ENCODE measurements at places on chromosomes 2 and 18.

DNA sequence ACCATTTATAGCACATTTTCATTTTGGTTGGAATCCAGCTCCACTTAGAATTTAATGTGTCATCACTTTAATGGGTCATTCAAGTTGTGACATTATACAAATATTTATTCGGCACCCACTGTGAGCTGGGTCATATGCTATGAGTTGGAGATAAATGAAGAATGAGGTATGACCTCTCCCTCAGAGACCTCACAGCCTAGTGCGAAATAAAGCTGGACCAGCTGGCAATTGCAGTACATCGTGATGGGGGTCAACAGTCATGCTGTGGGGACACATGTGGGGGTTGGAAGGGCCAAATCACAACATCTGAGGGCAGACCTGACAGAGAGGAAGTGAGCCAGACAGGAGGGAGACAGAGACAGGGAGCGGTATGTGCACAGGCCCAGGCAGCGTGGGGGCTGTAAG lies 175.4 kb downstream of the MAIP1 start:
- no peak for DNase-seq

- peak; percentile 23 for DNase-seq
Measured at GRCh38 chr2:219448776-219449341, 14.2 kb downstream of the SPEG start.

DNA sequence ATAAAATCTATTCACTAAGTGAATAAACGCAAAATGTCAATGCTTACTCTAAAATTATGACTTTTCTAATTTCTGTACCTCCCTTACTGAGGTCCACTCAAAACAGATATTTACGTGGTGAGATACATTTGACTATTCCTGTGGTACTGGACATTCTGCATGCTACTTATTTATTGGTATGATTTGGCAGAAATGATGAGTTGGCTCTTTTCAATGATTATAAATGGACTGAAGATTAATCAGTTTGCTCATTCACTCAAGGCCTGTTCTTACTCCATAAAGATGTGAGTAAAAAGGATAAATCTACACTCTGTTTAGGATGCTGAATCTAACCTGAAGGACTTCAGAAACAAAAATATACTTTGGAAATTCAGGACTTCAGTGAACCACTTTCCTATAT lies 98.8 kb downstream of the OLA1 start:
- DNase-seq, result no peak

GRCh38 chr2:64092502-64092901 lies 51.7 kb downstream of the PELI1 start:
- DNase-seq, result no peak

- no peak for DNase-seq
Measured at GRCh38 chr18:10391506-10391905, 62.9 kb upstream of the APCDD1 start.

DNA sequence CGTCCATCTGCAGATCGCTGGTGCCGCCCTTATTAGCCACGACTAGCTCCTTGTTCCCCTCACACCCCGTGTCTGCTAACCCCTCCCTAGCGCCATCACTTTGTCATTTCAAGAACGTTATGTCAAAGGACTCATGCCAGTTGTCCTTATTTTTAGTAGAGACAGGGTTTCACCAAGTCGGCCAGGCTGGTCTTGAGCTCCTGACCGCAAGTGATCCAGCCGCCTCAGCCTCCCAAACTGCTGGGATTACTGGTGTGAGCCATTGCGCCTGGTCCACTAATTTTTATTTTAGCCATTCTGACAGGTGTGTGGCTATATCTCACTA lies 138.9 kb upstream of the HDAC4 start:
- no peak for DNase-seq

- no peak for DNase-seq
Measured at GRCh38 chr2:121993682-121994081, 238.2 kb downstream of the TSN start.

DNA sequence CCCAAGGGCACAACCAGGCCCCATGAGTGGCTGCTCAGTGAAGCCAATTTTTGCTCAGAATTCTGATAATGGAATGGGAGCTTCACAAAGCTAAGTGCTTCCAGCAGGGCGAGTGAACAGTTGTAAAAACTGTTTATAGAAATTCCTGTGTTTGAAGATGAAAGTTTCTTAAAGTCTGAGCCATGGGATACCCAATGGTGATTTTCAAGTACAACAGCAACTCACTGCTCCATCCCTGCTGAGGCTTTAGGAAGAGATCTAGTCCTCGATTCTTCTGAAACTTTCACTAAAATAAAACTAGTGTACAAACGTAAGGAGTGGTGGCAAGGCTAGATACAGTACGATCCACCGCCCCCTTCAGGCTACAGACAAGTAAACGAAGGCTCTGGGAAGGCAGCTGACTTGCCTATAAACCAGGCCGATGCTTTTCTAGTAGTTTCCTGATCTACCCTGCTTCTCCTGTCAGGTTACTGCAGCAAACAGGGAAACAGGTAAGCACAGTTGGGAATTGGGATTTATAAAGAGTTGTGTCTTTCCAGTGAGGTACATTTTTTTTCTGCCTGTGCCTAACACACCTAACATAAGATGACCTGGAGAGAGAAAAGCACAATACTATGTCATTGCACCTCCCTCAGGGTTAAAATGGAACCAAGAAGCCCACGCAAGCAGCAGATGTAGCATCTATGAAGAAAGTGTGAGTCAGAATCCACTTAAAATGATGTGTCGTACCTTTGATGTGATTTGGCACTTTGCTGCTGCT lies 108.7 kb downstream of the UXS1 start:
- no peak for DNase-seq

GRCh38 chr2:64327129-64327509 lies 126.8 kb upstream of the LGALSL start:
- no peak for DNase-seq

- no peak for DNase-seq
Measured at GRCh38 chr2:102321941-102322719, 10.8 kb downstream of the IL1RL1 start.

DNA sequence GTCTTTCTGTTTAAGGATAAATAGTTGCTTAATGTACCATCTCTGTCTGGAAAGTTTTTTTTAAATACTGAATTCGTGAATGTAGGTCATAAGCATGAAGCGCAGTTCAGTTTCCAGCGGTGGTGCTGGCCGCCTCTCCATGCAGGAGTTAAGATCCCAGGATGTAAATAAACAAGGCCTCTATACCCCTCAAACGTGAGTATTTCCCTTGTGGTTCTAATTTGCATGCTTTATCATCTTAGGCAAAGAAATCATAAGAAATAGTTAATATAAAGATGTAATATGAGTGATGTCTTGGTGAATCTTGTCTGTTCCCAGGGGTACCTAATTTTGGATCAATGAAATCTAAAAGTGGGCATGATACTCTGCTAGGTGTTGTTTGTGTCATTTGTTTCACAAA lies 1.5 kb downstream of the NDC80 start:
- DNase-seq, result no peak

- DNase-seq, result no peak
Measured at GRCh38 chr2:161798027-161798426, 173.8 kb downstream of the SLC4A10 start.

- no peak for DNase-seq
Measured at GRCh38 chr2:8416001-8416571, 265.8 kb upstream of the ID2 start.

GRCh38 chr2:200302940-200303727 lies 3.4 kb upstream of the SPATS2L start:
- no peak for DNase-seq

DNA sequence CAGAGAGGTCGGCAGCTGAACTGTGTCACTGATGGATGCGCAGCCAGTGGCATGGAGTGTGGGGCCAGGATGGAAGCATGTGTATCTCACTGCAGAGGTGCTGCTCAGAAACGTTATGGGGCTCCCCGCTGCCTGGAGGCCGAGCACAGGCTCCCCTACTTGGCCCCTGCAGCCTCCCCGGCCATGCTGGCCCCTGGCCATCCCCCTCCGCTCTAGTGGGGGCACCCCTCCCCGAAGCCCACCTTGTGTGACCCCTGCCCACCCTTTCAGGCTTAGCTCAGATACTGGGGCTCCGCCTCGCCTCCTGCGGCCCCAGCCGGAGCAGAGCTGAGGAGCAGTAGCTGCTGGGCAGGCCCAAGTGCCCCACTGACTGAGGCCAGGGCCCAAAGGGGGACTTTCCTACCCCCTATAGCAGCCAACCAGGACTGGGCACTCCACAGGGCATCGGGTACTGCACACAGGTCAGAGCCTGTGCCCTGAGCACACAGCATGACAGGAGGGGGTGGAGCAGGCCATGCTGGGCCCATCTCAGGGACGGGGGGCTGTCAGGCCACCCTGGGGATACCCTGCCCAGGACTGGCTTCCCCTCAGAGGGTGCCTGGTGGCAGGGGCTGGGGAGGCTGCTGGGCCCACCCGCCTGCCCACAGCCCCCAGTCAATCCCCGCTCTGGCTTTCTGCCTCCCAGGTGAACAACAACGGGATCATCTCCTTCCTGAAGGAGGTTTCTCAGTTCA lies 31.3 kb downstream of the SNED1 start:
- no peak for DNase-seq

- no peak for DNase-seq
Measured at GRCh38 chr2:217729421-217730053, 273.3 kb downstream of the TNS1 start.

GRCh38 chr2:106030287-106031268 lies 163.5 kb downstream of the UXS1 start:
- DNase-seq, result peak; percentile 32

GRCh38 chr2:111659361-111660333 lies 224.3 kb downstream of the ANAPC1 start:
- DNase-seq, result no peak

GRCh38 chr2:100380681-100381080 lies 36.8 kb downstream of the CHST10 start:
- DNase-seq, result no peak

DNA sequence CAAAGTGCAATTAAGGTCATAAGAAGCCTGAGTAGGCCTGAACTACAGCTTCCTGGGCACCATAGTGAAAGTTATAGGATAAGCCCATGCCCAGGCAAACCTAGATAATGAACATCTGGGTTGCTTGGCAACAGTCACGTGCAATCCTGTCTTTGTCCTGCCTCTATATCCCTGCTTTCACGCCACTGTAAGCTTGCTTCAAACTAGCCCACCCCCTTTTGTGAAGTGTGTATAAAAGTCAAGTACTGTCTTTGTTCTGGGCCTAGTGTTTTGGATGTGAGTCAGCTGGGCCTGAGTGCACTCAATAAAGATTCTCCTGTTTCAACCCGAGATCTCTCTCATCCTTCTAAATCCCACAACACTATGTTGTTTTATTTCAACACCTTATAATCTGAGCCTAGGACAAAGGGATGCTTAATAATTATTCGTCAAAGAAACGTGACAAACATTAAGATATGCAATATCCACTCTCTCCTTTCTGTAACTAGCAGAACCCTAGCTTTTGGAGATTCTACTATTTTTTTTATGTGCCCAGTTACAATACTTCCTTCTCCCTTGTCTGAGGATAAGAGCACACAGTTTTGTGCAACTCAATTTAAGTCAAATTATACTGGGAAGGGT lies 927.8 kb downstream of the SUCLG1 start:
- DNase-seq, result no peak

- no peak for DNase-seq
Measured at GRCh38 chr2:201779901-201780673, 646 bp downstream of the ALS2 start.

DNA sequence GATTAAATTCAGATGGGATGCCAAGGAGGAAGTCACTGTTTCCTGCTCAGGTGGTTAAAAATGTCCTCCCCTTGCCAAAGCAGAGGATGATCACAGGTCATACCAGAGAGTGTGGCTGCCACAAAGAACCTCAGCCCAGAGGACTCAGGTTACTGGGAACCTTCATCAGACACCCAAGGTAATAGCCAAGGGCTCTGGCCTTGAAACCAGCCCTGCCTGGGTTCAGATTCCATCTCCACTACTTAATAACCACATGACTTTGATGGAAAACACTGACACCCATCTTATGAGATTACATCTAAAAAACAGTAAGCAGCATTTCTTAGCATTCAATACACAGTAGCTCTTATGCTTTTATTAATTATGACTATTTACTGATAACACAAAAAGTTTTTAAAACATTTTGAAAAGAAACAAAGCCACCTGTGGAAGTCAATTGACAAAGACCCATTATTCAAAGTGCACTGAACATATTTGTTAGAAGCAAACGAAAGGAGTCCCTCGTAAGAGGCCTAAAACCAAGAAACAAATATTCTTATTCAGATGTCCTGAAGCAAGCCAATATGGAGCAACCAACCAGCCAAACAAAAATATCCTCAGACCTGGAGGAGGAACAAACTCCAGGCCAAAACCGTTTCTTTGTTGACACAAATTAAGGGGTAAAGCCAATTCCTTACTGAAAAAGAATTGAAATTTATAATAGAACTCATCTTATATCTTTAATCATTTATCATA lies 241.5 kb downstream of the RNF152 start:
- DNase-seq, result no peak

- no peak for DNase-seq
Measured at GRCh38 chr2:85666435-85667316, 1.3 kb downstream of the SFTPB start.

GRCh38 chr2:148936857-148937450 lies 61.9 kb downstream of the KIF5C start:
- no peak for DNase-seq

DNA sequence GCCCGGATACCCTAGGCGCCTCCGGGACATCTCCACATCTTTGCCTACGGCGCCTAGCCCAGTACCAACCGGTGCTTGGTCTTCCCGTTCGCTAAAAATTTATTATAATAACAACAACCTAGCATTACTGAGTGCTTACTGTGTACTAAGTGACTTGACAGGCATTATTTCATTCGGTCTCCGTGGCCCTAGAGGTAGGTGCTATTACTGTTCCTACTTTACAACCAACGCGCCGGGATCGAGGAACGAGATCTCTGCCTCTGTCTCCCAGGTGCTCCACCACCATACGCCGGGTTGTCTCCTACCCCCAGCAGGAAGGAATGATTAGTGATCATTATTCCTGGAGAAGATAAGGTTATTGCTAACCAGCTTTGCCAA lies 657 bp upstream of the BIN1 start:
- DNase-seq, result no peak

- no peak for DNase-seq
Measured at GRCh38 chr18:47163241-47163640, 12.9 kb downstream of the IER3IP1 start.

GRCh38 chr2:70778676-70779075 lies 10.7 kb upstream of the ADD2 start:
- DNase-seq, result no peak

DNA sequence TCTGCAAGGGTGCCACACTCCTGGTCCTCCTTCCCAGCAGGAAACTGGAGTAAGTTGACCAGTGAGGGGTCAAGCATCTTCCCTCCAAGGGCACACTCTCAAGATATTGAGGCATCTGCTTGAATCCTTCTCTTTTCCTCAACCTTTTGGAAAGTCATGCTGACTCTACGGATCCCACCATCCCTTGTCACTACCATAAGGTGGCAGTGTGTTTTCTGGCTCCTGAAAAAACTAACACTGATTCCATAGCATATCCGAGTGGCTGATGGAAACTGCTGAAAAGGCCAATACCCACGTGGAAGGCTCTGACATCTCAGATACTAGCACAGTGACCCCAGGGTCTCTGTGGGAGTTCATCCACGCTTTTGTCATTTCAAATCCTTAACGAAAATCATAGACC lies 37.1 kb downstream of the GPR45 start:
- DNase-seq, result no peak

- DNase-seq, result peak; percentile 74
Measured at GRCh38 chr18:48940854-48941611, 9.7 kb downstream of the SMAD7 start.
